ENCODE measurements at places on chromosomes 5 and 9. TPM values are rescaled to one million over a fixed set of nuclear protein-coding genes. Genes with fewer than 3 reads are reported as not detected.

CDO1 gene
- 18.4 TPM for total RNA-seq

FBXL17 gene
- total RNA-seq = 7.6 TPM

OR13C9 gene
- total RNA-seq = not detected

GPR150 gene
- 0.12 TPM for total RNA-seq

DAB2IP gene
- total RNA-seq = 24.3 TPM

S1PR3 gene
- total RNA-seq = 29.4 TPM

Measured in neural progenitor cell (in vitro differentiated cells).